ENCODE measurements at places on chromosomes 7 and 10.

DNA sequence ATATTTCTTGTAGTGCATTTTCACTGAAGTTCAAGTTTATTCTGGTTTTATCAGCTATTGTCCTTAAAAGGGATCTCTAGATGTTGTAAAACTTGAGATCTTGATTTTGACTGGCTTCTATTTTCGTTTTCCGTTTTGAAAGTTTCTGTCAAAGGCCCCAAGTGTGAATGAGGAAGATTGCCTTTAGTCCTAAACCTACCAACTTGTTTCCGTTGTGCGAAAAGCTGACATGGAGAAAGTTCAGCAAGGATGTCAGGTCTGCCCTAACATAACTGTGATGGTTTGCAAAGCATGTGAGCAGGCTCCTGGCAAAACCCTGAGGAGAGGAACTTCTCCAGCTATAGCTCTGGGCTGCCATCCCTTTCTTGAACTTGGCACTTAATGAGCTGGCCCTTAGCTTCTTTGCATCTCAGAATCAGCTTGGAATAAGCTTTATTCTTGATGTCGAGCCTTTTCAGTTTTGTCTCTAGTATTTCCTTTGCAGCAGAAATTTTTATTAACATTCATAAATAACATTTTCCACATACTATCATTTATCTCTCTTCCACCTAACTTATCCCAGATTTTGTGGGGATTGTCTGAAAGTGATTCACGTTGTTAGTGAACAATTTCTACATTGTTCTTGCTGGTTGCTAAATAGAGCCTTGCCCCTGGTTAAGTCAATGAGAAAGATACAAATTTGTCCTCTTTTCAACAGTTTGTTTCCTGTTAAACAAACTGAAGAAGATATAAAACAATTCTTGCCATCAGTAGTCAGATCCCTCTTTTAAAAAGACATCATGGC lies 559.4 kb downstream of the SUGCT start:
- DNase-seq: no peak

- DNase-seq: no peak
Measured at GRCh38 chr7:2237109-2237602, 4.4 kb upstream of the MAD1L1 start.

DNA sequence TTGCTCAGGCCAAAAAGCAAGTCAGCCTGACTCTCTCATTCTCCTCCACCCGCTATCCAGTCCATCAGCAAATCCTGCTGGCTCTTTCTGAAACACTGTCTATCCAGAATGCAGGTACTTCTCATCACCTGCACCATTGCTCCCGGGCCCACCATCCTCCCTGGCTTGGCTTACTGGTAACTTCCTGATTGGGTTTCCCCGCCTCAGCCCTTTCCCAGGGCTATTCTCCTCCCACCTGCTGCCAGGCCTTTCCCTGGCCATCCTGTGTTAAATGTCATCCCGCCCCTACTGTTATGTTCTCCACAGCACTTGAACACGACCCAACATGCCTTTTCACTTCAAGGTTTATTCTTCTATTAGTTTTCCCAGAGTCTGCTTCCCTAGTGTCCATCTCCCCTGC lies 124.0 kb downstream of the CNNM2 start:
- no peak for DNase-seq

DNA sequence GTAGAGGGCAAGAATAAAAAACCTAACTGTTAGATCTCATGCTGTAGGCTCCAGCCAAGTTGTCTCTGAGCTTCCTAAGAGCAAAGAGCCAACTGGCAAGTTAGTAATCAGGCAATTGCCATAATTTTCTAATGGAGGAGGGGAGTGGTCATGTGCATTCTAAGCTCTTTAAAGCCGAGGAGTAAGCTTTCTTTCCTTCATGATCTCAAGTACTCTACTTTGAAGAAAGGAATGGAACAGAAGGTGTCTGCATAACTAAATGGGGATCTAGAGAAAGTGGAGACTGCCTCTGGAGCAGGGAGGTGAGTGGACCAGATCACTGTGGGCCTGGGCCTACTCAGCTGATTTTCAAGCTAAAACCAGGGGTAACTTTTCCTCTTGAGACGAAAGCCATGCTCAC lies 37.7 kb upstream of the TOMM7 start:
- DNase-seq: no peak

DNA sequence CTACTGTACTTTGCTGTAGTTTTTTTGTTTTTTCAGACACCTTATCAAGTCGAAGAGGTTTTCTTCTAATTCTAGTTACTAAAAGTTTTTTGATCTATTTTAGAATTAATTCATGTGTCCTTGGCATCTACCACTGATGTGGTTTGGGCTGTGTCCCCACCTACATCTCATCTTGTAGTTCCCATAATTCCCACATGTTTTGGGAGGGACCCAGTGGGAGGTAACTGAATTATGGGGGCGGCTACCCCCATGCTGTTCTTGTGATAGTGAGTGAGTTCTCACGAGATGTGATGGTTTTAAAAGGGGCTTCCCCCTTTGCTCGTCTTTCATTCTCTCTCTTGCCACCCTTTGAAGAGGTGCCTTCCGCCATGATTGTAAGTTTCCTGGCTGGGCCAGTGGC lies 154.6 kb upstream of the EEPD1 start:
- DNase-seq: no peak

- DNase-seq: peak; percentile 92
Measured at GRCh38 chr7:80929619-80930018, 10.8 kb upstream of the SEMA3C start.

DNA sequence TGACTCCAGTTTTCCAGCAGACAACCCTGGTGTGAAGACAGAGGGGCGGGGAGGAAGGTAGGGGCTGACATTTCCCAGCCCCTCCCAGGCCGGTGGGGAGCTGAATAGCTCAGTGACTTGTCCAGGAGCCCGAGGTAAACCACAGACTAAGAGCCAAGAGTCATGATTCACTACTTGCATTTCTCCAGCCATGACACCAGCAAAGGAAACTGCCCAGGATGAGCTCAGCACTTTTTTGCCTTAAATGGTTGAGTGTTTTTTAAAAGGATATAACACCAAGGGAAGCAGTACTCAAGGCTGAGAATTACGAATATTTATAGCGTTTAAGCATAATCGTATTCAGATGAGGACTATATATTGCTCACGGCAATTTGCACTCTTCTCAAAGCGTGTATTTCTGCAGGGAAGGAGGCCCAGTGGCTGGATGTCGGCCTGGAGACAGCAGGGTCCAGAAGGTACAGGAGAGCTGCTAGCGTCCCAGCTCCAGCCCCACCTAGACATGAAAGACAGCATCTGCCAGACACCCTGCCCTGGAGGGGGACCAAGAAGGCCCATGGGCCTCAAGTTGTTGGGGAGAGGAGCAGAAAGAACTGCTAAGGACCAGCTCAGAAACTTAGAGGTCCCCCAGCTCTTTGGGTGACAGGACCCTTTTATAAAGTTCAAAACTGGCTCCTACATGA lies 141.4 kb downstream of the GRID1 start:
- DNase-seq: peak; percentile 84

DNA sequence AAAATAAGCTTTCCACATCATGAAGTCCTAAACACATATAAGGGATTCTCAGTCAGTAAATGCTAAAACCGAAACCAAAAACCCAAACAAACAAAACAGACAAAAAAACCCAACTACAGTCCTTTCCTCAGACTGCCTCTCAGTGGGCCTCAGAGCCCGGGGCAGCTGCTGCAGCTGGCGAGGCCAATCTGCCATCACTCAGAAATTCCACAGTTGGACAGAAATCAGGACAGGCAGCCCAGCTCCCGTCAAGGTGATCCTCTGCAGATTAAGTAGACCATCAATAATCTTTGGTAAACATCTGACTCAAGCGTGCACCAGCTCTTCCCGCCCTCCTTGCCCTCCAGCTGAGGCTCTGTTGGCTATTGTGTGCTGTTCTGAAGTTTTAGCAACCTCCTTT lies 142.2 kb downstream of the ATXN7L1 start:
- peak; percentile 56 for DNase-seq

GRCh38 chr10:72746426-72747363 lies 54.8 kb downstream of the MCU start:
- no peak for DNase-seq

DNA sequence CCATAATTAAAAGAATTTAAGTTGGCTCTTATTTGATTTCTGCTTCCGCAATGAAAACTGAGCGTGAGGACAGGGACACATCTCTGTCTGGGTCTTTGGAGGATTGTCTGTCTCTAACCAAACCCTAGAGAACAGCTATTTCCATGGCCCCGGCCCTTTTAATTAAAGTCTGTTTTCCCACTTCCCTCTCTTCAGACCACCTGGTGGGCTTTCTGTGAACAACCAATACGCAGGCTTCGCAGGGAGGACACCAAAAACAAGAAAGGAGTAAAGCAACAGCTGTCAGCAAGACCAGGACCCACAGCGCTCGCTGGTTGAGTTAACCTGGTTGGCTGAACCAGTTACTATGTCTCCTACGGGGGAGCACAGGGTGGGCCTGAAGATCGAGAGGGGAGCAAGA lies 217.1 kb upstream of the FRMD4A start:
- DNase-seq: no peak

DNA sequence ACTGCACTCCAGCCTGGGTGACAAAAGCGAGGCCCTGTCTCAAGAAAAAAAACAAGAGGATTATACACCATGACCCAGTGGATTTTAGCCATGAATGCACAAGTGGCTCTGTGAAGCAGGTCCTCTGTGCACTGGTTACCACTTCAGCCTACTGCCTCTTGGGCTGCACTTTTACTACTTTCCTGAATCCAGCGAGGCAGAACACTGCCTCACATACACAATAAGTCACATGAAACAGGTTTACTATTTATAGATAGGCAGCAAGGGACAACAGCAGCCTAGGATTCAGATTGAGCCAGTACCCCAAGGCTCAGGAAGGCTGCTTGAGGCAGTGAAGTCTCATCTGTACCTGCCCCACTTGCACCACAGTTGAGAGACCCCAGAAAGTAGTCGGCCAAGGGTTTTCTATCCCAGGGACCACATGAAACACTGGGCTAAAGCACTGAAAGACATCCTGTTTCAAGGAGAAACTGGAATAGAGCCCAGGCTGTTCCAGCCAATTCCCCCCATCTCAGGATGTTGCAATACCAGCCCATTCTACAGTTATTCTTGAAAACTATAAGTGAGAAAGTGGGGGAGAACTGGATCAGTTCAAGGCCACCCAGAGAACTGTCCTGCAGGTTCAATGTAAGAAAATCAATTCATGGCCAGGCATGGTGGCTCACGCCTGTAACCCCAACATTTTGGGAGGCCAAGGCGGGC lies 10.3 kb upstream of the OGDH start:
- no peak for DNase-seq

DNA sequence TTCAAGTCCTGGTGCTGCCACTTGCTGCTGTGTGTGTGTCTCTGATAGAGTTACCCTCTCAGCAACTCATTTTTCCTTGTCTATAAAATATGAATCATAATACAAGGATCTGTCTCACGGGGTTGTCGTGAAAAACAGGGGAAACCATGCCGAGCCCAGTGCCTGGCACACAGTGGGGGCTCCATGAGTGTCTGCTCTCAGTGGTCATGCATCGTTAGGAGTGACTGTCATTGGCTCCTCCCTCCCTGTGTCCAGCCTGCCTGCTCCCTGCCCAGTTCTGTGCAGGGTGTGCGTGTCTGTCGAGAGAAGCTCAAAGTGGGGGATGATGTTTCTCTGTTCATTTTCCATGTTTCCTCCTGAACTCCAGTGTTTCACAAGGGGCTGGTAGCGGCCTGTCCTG lies 83.6 kb upstream of the LRRC4 start:
- no peak for DNase-seq

DNA sequence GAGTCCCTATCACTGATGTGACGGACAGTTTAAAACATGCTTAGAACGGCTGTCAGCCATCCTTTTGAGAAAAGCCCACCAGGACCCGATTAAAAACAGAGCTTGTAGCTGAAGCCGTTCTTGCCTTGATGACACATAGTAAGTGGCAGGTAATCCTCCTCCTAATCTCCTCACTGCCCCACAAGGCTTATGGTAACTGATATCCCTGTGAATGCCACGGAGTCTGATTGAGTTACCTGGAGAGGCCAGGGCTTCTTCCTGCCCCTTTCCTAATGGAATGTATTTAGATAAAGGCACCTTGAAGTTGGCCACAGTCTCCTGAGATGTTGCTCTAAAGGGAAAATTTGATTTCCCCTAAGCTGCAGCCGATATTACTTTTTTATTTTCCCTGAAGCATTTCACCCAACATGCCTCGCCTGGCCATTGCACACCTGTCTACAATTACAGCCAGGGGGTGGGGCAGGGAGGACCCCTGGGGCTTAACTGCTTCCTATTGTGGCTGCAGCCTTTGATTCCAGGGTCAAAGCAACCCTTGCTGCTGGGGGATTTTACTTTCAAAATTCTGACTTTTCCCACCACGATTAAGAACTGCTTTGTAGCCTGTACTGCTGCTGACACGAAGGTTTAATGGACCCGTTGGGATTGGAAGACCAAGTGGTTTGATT lies 169.0 kb upstream of the GPR26 start:
- DNase-seq: no peak

DNA sequence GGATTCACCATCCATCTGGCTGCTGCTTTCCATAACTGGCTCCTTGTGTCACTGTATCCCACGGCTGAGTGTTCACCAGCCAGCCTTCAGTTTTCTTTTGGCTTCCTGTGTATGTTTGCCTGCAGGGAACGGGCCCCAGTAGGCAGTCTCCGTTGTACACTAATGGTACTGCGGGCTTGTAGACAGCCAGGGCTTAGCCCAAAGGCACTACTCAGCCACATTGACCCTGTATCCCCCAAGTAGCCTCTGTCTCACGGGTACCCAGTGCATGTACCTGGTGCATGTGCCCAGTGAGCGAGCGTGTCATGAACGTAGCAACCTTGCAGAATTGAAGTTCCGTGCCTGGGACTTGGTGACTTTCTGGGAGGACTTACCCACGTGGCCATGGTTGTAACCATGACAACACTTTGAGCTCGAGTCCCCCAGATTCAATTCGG lies 6.1 kb downstream of the PFKFB3 start:
- DNase-seq: no peak

- peak; percentile 83 for DNase-seq
Measured at GRCh38 chr7:151232917-151233701, 826 bp downstream of the CHPF2 start.

GRCh38 chr10:80539421-80540031 lies 1.8 kb downstream of the SH2D4B start:
- DNase-seq: no peak

GRCh38 chr10:94424714-94425337 lies 22.5 kb downstream of the TBC1D12 start:
- no peak for DNase-seq

DNA sequence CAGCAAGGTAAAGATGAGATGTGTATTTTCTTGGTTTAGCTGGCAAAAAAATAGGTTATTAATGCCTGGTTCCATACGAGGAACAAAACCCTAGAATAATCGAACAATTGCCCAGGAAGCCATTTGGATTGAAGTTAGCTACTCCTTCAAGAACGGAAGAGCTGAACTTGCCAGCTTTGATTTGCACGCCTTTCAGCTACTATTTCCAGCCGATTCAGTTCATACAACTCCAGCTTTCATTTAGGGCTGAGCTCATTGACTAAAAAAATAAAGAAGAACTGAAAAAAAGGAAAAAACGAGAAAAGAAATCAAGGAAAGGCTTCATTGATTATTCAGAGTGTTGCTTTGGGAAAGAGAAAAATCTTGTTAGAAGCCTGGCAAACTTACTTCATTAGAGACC lies 60.4 kb downstream of the PTN start:
- DNase-seq: no peak

- no peak for DNase-seq
Measured at GRCh38 chr10:129786216-129786615, 177.9 kb downstream of the EBF3 start.
